Stimulated activated CD4-positive, alpha-beta T cell treated with anti-CD3 and anti-CD28 coated beads, Interleukin-15, amount 100 ng/mL, for 48 hours (primary cell): ENCODE measurements at places on chromosomes 1 and 21.

GRCh38 chr1:239382666-239383065, 3.7 kb upstream of the CHRM3 start:
- DNase-seq, result no peak

DNA sequence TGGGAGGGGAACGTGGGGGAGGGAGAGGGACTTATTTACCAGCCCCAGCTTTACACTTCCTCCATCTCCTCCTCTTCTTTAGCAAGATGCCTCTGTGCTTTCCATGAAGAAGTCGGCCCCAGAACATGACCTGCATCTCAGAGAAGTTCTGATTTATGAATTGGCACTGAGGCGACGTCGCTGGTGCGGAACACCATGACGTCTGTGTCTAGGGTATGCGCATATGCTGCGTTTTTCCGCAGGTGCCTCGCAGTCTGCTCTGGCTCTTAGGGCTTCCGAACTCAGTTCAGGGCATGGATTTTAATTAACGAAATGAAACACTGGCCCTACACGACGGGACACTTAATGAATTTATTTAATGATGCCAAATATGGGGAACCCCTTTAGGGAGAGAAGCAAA, 510.3 kb downstream of the SMYD3 start:
- no peak for DNase-seq

- DNase-seq, result no peak
These were observed 44.0 kb downstream of the PTAFR start for GRCh38 chr1:28132171-28133167.

GRCh38 chr1:59092126-59092525, 204.8 kb upstream of the FGGY start:
- no peak for DNase-seq

DNA sequence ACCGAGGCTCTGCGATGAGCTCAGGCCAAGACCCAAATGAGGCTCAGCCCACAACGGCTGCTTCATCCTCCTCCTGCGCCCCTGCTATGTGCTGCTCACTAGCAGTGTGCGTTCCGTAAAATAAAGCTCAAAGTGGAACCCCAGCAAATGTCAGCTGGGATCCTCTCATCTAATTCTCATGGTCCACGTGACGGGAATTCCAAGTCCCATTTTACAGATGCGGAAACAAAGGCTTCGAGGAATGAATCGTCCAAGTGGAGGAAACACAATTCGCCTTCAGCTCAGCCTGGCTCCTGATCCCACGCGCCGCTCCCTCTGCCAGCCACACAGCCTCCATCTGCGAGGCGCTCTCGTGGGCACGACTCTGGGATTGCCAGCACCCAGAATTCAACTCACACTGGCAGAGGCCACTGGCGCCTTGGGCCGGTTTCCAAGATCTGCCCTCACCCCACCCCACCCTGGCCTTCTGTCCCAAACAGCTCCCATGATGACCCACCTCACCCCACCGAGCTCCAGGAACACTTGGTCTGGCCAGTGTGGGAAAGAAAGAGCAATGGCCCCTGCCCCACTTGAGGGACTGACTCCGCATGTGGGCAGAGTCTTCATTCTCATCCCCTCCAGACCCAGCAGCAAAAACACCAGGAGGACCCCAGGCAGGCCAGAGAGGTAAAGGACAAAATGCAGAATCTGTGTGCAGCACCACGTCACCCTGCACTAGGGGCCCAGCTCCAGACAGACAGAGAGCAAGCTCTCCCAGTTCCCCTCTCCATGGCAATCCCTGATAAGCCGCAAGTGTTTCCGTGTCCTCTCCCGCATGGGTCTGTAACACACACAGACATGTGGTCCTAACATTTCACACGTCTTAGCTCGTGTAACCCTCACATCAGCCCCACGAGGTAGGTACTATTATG, 10.5 kb downstream of the CASZ1 start:
- no peak for DNase-seq

GRCh38 chr1:172484252-172484651, 40.4 kb upstream of the PIGC start:
- DNase-seq, result no peak

- DNase-seq, result no peak
These were observed 205.9 kb downstream of the DSCAM start for GRCh38 chr21:40641042-40641441.

DNA sequence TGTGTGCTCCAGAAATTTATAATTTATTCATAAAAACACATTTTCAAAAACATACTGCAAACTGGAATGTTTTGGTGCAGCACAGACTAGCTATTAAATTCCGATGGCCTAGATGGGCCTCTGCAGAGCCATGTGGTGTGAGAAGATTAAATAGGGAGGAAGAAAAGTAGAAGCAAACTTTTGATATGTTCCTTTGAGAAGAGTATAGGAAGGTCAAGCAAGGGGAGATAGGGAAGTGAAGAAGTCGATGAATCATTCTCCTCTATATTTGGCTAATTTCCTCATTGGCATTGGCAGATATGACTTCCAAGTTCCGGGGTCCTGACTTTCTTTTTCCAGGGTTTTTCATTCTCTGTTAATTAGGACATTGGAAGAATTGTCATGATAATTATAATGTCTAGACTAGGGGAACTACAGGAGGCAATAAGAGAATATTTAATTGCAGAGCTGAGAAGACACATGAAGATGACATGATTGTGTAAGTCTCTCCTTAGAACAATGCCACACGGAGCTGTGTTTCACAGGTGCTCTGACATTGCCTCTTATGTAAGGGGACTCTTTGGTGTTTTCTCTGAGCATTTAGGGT, 19.3 kb upstream of the ZNF326 start:
- no peak for DNase-seq

DNA sequence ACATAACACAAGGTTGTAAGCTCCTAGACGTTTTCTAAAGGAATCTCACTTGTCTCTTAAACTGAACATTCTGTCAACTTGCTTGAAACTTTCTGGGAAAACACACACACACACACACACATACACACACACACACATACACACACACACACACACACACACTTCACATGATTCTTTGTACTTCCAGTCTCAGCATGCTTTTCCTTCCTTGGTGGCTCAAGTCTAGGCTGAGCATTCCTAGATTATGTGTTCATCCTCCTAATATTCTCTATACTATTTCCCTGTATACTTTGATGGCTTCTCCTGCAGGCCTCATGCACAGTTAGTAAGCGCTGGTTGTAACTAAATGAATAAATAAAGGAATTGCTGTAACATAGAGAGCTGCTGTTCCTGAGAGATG, 372.1 kb downstream of the PTPRC start:
- no peak for DNase-seq

- DNase-seq, result no peak
These were observed 153.9 kb upstream of the EDN2 start for GRCh38 chr1:41638086-41639024.
